ENCODE measurements at places on chromosomes 7 and 10. TPM values are rescaled to one million over a fixed set of nuclear protein-coding genes. Genes with fewer than 3 reads are reported as not detected.

The ZNF862 gene
- total RNA-seq, result 21.3 TPM

The SHTN1 gene
- 0.85 TPM for total RNA-seq

The AKR1C2 gene
- 14.9 TPM for total RNA-seq

The NUDT5 gene
- 37.9 TPM for total RNA-seq

The NPSR1 gene
- not detected for total RNA-seq

The FAM25G gene
- not detected for total RNA-seq

The PLXNA4 gene
- total RNA-seq, result 29.5 TPM

The SPDYE11 gene
- total RNA-seq, result not detected

The CARD11 gene
- total RNA-seq, result not detected

The BLVRA gene
- 26.3 TPM for total RNA-seq

The RPEL1 gene
- not detected for total RNA-seq

The CPEB3 gene
- 1.1 TPM for total RNA-seq

The PNLIPRP3 gene
- not detected for total RNA-seq

The TSPAN15 gene
- total RNA-seq, result 1.7 TPM

The CCDC71L gene
- total RNA-seq, result 43.5 TPM

Measured in smooth muscle cell of the pulmonary artery (primary cell).